ENCODE measurements at places on chromosomes 6 and 20.

DNA sequence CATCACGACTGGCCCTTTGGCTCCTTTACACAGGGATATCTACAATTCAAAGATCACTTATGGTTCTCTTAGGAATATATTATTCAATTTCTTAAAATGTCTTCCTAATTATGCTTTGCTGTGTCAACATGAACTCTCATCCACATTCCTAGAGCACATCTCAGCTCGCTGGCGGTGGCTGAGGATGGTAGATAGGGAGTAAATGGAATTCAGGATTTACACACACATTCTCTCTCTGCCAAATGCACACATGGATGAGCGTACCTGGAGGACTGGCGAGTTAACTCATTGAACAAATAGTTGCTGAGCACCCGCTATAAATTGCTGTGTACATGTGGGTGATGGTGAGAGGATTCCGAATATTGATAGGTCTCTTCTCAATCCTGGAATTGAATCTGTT is 4.8 kb upstream of the MRPS10 start:
- DNase-seq = no peak

DNA sequence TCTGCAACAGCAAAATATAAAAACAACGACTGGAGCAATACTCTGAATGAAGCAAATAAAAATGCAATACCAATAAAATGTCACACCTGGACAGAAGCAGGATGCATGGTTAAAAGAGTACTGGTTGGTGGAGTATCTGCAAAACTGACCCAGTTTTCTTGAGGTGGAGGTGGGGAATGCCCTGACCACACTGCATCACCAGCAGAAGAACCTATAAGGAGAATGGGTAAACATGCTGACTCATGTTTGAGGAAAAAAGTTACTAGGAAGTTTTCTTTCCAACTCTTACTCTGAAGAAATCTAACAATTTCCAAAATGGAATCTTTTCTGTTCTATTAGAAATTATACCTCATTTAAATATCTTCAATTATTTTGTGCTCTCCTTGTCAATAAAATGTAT is 43.6 kb downstream of the REPS1 start:
- peak; percentile 24 for DNase-seq

DNA sequence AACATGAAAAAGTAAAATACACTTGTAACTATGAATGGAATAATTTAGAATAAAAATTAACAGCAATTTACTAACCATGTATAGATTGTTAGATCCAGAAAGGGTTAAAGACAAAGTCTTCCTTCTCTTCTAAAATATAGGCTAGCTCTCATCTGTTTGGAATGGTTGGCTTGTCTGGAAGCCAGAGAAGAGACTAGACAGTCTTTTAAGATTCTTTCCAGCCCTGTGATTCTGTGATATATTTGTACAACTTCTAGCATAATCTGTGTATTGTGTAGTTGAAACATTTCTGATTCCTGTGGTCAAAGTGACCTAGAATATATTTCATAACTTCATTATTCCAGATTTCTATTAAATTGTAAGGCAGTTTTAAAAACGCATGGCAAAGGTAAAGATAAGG is 196.6 kb downstream of the UST start:
- no peak for DNase-seq

GRCh38 chr6:2141644-2142290 is 103.6 kb downstream of the GMDS start:
- DNase-seq = no peak

GRCh38 chr6:132404330-132404729 is 3.1 kb upstream of the MOXD1 start:
- no peak for DNase-seq

- DNase-seq = no peak
Measured at GRCh38 chr6:151154418-151154817, 85.3 kb upstream of the AKAP12 start.

- no peak for DNase-seq
Measured at GRCh38 chr6:143513410-143513809, 1.9 kb upstream of the FUCA2 start.

- no peak for DNase-seq
Measured at GRCh38 chr6:163831736-163832135, 417.2 kb downstream of the QKI start.

GRCh38 chr6:112027942-112028674 is 25.8 kb upstream of the CCN6 start:
- no peak for DNase-seq

DNA sequence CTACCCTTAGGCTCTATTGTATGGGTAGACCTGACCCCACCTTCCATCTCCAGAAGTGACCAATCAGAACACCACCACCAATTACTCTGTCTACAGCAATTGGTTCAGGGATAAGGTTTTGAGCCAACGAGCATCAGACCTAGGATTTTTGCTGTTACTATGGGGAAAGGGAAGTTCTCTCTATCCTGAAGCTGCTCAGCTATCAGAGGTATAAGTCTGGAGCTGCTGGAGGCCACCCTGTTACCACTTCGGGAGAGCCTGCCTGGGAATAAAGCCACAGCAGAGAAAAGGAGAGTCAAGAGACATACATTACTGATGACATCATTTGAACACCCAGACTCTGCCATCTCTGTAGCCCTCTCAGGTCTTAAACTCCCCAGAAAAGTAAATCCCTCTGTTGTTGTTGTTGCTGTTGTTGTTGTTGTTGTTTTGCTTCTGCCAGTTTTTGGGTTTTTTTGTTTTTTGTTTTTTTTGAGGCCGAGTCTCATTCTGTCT is 94.5 kb downstream of the PREX1 start:
- DNase-seq = no peak

- no peak for DNase-seq
Measured at GRCh38 chr20:11727708-11728107, 190.0 kb upstream of the BTBD3 start.

GRCh38 chr6:95690328-95690727 is 113.0 kb downstream of the MANEA start:
- no peak for DNase-seq

DNA sequence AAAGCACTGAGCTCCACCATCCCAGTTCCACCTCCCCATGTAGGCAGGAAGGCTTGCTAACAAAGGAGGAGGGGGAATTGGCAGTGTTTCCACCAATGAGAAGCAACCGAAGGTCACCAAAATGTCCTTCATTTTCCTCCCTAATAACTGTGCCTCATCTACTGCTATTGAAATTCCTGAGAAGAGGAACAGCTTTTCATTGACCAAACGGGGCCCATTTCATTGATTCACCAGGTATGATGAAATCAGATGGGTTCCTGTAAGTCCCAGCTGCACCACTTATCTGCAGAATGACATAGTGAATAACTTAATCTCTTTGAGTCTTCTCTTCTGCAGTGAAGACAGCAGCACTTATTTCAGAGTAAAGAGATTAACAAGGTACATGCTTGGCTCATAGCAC is 17.3 kb downstream of the TREM1 start:
- DNase-seq = no peak

DNA sequence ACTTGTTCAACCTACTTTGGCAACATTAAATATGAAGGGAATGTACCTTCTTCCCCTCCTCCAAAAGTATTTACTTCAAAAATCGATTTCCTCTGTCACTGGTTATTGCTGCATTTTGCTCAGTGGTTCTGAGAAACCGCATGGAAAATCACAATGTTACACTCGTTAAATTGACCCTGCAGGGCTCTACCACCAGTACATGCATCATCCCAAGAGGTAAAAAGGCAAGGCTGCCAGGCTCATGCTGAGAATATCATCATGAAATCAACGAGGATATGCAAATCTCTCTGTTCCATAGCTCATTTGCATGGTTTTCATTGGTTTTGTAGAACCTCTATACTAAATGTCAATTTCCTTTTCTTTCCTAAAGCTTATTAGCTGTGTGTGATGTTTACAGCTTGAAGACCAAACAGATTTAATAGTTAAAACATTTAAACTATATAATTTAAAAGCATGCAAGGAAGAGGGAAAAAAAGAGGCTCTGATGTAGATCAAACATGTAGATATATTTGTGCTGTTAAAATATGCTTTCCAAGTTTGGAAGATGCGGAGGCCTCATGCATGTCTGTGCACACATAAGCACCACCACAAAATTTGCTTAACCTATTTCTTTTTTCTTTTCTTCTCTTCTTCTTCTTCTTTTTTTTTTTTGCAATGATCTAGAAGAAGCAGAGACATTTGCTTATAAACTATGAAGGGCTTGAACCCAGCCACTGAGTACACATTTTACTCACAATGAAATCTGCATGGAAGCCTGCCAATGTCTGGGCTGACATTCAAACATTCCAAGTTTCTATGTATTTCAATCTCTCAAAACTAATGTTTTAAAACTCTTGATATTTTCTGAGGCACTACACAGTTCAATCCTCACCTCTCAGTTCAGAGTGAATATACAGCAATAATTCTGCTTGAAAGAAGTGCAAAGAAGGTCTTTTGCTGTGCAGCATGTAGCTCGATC is 194.0 kb downstream of the GMPR start:
- no peak for DNase-seq

DNA sequence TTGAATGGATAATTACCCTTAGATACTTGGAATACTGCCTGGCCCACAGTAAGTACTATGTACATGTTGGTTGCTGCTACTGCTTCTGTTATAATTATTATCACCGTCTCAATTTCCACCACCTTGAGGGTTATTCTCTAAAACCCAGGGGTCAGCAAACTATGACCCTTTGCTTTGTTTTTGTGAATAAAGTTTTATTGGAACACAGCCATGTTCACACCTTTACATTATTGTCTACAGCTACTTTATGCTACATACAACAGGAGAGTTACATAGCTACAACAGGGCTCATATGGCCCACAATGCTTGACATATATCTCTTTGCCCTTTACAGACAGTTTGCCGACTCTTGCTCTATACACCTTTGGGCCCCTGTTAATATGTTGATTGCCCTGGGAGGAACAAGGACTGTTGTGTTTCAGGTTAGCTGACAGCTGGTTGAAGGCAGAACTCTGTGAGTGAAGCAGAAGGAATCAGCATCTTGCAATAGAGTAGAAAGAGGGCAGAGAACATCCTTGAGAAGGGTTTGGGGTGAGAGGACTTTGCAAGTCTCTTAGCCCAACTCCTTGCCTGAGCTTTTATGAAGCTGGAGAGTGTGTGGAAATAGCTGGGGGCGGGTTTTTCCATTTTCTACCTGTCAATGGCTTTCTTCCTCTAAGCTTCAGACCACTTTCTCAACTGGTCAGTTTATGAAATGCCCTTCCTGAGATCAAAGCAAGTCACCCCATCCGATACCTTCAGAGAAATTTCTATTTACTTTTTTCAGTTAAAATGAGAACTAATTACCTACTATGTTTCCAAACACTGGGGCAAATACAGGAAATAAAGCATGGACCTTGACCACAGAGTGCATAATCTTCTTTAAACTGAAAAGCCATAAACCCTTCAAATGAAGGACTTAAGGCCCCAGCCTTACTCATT is 3.5 kb upstream of the MEP1A start:
- no peak for DNase-seq

GRCh38 chr20:12815231-12815768 is 193.5 kb upstream of the SPTLC3 start:
- DNase-seq = no peak
